ENCODE measurements at places on chromosomes 2 and 18.

DNA sequence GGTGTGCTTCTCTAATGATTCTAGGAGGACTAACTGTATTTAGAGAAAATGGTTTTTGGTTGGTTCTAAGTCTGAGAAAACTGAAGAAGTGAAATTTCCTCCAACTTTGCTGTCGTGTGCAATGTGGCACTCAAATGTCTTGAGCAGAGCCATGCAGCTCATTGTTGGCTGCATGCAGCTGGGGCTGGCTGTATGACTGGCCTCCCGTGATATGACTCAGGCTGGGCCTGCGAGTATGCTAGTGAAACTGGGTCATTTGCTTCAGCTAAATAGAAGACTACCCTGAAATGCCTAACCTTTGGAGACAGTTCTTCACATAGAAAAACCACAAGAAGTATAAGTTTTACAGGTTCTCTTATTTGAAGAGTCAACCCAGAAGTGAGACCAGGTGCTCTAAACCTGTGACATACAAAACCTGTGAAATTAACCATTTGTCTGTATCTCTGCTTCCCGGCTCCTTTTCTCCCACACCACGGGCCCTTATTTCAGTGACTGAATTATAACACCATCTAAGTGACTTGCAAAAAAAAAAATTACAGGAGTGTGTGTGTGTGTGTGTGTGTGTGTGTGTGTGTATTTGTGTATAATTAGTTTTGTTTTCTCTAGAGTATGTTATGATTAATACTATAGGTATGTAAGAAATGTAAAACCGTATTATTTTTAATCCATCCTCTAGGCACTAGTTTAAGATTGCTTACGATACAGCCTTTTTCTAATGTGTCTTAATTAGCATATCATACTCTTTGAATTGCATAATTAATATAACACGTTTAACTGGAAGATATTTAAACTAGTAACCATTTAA, 15.9 kb downstream of the POLI start:
- DNase-seq = peak; percentile 75

GRCh38 chr2:165500816-165501215, 31.3 kb downstream of the CSRNP3 start:
- no peak for DNase-seq

GRCh38 chr2:86223140-86223926, 24.1 kb downstream of the MRPL35 start:
- DNase-seq = peak; percentile 59

DNA sequence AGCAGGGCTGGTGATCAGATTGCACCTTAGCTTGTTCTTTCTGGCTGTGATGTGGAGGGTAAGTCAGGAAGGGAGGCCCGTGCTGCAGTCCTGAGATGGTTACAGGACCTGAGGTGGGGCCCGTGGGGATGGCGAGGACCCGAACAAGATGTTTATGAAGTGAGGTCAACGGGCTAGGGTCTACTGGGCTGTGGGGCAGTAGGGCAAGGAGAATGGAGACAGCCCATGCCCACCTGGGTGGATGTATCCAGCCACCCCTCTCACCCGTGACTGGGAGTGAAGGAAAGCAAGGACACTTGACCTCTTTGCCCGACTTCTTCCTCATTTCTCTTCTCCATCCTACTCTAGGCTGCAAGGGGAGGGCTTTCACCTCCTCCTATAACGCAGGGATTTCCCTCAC, 18.0 kb downstream of the PTMA start:
- DNase-seq = no peak

DNA sequence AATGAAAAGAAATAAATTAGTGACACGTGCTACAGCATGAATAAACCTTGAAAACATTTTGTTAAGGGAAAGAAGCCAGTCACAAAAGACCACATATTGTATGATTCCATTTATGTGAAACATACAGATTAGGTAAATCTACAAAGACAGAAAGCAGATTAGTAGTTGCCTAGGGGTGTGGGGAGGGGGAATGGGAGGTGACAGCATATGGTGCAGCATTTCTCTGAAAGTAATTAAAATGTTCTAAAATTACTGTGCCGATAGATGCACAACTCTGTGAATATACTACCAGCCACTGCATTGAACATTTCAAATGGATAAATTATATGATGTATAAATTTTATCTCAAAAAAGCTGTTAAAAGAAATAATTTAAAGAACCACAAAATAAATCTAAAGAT, 161.0 kb downstream of the TRIB2 start:
- DNase-seq = no peak

DNA sequence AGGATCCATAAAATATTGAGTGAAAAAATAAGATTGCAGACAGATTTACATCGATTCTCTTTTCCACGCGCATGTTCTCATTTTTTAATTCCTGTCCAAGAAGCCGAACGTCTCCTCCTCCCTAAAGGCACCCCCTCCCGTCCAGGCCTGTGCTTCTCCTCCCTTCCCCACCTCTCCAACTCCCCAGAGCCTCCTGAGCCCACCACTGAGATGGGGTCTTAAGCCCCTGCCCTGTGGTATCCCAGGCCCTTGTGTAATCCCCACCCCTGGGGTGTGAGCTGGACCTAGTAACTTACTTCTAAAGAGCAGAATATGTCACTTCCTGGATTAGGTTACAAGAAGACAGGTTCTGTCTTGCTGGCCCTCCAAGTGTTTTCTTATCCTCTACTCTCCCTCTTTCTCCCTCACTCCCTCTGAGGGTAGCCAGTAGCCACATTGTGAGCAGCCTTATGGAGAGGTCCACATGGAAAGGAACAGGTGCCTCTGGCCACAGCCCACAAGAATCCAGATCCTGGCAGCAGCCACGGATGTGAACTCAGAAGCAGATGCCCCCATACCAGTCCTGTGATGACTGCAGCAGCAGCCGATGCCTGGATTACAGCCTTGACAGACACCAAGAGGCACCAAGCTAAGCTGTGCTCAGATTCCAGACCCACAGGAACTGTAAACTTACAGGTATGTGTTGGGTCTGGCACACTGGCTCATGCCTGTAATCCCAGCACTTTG, 39.6 kb upstream of the OTOS start:
- no peak for DNase-seq

DNA sequence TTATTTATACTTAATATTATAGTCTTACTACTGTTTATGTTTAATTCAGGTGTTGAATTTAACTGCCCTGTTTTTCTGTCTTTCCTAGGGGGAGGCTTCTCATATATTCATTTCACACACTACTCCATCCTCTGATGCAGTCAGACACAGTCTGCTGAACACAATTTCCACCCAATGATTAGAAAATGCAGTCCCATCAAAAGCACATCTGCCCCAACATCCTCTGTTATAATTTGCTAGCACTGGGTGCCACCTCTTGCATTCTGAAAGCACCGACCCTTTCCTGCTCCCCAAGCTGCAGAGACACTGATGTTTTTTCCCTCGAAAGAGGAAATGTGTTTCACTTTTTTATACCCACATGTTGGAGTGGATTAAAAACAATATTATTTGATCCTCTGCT, 474.7 kb downstream of the PID1 start:
- no peak for DNase-seq

- DNase-seq = peak; percentile 35
Measured at GRCh38 chr2:195601361-195601760, 55.7 kb upstream of the SLC39A10 start.

- DNase-seq = no peak
Measured at GRCh38 chr2:138469411-138469810, 32.2 kb upstream of the SPOPL start.
